ENCODE measurements at places on chromosomes 3 and 15.

DNA sequence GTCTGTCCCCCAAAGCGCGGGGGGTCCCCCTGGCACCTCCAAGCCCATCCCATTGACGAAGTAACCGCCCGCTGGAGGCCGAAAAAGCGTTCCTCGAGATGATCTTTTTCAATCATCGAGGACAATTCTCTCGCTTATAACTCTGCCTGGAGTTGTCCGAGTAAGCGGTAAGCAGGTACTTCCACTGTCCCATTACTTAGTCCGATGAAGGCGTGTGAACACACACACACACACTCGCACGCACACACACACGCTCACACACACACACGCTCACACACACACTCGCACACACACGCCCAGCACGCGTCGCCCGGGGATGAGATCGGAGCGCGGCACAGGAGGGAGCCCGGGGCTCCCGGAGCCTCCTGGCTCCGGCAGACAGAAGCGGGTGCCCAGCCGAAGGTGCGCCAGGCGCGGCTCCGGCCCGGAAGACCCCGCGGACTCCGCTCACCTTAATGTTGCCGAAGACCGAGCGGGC, 430 bp downstream of the SLCO2A1 start:
- DNase-seq = no peak

- DNase-seq = no peak
Measured at GRCh38 chr3:31364188-31364587, 168.5 kb upstream of the STT3B start.

DNA sequence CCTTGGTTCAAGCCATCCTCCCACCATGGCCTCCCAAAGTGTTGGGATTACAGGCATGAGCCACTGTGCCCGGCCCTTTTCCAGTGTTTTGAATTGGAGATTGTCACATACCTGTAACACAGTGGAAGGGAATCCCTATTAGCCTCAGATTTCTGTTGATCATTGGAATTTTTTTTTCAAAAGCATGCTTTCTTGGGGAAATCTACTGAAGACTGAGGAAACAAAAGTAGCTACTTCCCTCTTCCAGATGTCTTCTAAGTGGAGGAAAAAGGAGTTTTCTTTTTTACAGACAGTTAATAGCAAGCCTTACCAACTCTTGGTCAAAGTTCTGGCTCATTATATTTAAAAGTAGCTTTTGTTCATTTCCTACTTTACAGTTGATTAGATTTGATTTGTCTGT, 33.7 kb downstream of the CHD2 start:
- no peak for DNase-seq

GRCh38 chr3:108222853-108223565, 785 bp upstream of the IFT57 start:
- peak; percentile 24 for DNase-seq

- DNase-seq = no peak
Measured at GRCh38 chr15:58758141-58758540, 8.6 kb upstream of the ADAM10 start.

DNA sequence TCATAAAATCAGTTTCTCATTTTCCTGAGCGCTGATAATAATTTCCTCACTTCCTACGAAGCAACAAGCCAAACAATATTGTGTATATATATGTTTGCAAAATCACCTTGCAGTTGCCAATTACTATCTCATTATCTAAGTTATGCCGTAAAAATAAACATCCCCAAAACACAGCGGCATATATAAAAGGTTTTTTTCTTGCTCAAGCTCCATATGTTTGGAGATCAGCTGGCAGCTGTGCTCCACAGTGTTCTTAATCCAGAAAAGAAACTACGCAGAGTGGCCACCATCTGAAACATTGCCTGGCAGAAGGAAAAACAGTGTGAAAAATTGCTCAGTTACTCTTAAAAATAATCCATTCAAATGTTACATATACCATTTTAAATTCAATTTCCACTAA, 951.4 kb downstream of the PLOD2 start:
- DNase-seq = no peak

All from CD4-positive, alpha-beta T cell treated with Interleukin-10 for 1 hour (primary cell).